ENCODE measurements at places on chromosomes 7 and 10.

DNA sequence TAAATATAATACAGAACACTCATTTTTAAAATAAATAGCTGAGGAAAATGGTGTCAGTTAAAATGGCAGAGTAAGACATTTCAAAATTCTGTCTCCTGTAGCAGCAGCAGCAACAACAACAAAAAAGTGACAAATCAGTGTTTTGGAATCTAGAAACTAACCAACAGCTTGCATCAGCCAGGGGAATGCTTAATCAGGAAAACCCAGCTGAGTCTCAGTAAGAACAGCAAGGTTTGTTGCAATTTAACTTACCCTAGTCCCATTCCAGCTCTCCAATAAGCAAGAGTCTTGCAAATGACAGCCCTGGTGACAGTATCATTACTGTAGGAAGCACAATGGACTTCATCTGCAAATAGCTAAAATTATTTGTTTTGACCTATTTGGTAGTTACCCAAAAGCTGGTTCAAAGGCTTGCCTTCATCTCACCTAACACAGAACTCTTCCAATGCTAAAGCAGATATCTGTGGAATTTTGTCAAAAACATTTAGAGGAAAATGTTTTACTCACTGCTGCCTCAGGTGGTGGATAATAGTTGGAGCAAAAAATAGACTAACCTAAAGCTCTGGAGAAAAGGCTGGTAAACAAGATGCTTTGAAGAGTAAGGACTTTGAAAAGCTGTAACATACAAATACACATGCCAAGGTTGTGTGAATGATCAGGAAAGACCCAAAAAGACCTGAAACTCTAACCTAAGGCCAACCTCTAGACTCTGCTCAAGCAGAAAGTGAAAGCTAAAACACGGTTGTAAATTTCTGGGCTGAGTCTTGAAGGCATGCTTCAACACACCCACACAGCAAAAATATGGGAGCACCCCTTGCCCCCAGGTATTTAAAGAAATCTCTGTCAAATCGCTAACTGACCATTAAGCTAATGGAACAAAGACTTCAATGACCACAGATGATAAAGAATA lies 9.9 kb upstream of the ARHGAP22 start:
- no peak for DNase-seq

GRCh38 chr7:158550394-158550700 lies 37.3 kb downstream of the PTPRN2 start:
- no peak for DNase-seq

DNA sequence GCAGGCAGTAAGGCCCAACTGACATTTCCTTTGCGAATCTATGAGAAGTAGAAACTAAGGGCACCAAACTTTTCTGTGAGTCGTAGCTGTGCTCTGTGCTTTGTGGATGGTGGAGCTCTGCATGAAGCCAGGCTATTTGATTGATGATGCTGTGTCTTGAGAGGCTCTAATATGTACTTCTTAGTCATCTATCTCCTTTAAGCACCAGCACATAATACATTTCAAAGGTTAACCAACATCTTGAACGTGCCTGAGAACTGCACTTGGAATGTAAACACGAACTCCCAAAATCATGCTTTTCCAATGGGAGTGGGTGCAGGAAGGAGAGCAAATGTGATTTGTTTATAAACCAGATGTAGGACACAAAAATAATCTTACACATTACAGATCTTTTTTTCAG lies 411.6 kb downstream of the PARD3 start:
- DNase-seq, result no peak

DNA sequence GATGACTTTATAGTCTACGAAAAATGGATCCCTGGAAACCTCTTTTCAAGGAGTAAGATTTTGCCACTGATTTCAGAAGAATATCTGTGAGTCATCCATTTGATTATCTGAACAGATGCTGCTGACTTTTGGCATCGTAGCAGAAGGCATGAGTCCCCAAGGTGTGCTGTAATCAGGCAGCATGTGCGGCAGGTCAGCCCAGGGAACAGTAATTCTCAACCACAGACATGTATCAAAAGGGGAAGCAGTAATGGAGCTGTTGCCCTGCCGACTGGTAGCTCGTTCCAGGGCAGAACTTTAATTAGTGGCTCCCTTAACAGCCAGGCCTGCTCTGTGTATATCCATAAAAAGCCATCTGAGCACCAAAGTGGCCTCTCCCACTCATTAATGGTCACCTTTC lies 5.7 kb upstream of the VWC2 start:
- no peak for DNase-seq

GRCh38 chr7:10703059-10703458 lies 270.6 kb upstream of the PHF14 start:
- no peak for DNase-seq

- no peak for DNase-seq
Measured at GRCh38 chr7:19984231-19984632, 210.8 kb upstream of the TMEM196 start.

- DNase-seq, result no peak
Measured at GRCh38 chr7:93047514-93048099, 70.2 kb downstream of the SAMD9 start.

DNA sequence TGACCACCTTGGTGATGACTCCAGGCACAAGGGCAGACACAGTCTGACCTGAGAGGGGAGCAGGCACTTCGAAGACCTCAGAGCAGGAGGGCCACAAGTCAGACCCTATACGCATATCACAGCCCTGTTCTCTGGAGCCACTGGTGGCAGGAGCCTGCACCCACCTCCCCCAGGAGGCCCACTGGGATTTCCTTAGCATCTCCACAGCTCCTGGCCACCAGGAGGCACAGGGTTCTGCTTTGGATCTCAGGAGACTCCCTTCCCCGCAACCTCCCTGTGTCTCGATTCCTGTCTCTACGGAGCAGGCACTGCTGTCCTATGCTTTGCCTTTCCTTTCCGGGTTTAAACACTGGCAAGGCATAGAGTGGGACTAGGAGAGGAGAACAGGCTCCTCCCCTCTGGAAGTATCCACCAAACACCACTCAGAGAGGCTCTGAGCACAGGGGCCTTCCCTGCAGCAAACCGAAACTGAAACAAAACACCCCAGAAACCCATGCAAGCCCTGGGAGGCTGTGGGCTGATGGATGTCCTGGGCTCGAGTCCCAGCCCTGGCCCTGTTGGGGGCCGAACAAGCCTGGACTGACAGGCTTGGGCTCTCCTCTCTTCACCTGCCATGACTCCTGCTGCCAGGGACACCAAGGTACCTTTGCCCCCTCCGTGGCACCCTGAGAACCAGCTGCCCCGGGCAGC lies 166.3 kb downstream of the NEURL1 start:
- peak; percentile 28 for DNase-seq

GRCh38 chr7:28091190-28091589 lies 89.4 kb downstream of the JAZF1 start:
- no peak for DNase-seq

DNA sequence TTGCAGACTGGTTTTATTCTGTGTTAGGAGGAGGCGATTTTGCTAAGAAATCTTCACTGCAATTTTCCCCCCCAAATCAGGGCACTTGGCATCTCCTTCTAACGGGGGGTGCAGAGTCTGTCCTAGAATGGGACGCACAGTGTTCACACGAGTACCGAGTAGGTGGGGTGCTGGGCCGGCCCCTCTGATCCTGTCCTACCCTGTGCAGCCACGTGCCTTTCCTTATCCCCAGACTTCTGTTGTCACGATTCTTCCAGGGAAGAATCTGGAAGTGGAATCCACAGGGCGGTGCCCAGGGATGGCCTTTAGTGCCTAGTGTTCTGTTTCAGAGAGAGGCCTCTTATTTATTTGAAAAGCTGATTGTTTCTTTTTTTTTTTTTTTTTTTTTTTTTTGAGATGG lies 16.4 kb downstream of the CUX1 start:
- DNase-seq, result no peak

DNA sequence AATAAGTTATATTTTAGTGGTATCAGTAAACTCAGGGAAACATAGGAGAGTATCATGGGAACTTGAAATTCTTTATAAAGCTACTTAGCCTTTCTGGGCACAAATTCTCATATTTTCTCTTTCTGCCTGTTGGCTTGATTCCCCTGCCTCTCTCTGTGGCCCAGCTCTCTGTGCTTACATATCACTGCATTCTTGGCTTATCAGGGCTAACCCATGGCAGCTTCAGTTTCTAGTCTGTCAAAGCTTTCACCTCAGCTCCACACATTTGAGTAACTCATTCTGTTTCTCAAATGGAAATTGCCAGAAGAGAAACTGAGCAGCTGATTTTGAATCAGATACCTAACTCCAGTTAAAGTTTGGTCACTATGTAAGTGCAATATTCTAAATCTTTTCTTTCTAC lies 713.1 kb downstream of the DNAJB9 start:
- no peak for DNase-seq

- no peak for DNase-seq
Measured at GRCh38 chr7:37104822-37105518, 343.7 kb downstream of the ELMO1 start.

GRCh38 chr7:98687111-98687751 lies 70.1 kb downstream of the NPTX2 start:
- no peak for DNase-seq

DNA sequence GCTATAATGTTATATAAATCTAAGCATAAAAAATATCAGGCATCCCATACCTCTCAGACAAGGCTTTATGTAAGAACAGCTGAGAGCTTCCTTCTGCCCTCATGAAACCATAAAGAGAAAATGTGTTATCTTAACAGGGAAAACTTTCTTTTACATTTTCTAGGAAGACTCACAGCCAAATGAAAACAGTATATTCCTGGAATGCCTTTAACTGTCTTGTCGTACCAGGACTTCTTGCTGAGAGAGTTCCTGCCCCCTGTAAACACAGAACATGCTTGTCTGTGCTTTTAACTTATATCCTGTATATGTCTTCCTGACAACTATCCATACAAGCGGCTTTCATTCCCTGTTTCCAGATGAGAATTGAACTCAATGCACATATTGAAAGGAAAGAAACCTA lies 64.8 kb upstream of the AHR start:
- no peak for DNase-seq

GRCh38 chr7:119007236-119007635 lies 782.7 kb downstream of the ANKRD7 start:
- no peak for DNase-seq

- no peak for DNase-seq
Measured at GRCh38 chr7:79786187-79786586, 332.7 kb upstream of the MAGI2 start.

DNA sequence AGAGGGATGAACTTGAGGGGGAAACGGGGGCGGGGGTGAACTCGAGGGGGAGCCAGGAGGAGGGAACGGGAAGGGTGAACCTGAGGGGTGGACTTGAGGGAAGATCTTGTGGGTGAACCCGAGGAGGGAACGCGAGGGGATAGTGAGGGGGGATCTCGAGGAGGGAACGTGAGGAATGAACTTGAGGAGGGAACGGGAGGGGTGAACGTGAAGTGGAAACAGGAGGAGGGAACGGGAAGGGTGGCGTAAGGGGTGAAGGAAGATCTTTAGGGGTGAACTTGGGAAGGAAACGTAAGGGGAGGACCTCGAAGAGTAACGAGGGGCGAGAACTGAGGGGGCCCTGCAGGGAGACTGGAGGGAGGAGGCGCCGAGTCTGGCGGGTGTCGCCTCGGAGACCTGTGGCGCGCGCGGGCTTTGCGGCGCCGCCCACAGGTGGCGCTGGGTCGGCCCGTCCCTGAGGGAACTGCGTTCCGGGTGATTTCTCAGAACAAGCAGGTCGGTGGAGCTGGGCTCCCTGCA lies 651 bp downstream of the MYO3A start:
- DNase-seq, result no peak

DNA sequence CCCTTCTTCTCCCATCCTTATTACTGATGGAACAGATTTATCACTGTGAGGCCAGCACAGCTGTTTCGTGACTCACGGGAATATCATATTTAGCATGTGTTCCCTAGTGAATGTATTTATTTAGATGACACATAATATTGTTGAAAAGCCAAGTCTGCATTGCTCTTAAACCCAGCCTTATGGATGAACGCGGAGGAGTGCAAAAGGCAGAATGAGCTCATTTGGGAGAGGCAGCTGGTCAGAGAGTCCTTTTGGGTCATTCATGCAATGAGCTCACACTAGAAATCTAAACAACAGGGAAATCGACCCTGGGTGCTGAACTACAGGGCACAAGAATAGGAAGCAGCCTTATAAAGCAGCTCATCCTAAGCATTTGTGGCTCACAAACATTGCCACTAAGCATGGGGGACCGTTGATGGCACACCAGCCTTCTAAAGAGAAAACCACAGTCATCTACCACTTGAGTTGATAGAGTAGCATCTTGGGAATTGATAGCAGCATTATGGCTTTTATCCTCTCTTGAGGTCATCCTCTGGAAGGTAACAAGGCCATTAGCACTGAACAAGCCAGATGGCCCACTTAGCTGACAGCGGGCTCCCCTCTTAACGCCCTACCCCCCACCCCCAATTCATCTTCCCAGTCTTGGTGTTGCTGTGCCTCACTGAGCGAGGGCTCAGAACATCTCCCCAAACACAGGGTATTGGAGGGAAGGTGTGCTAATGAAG lies 32.9 kb upstream of the SDK1 start:
- DNase-seq, result no peak

GRCh38 chr7:44505595-44505994 lies 15.1 kb upstream of the NUDCD3 start:
- no peak for DNase-seq

- no peak for DNase-seq
Measured at GRCh38 chr10:78415111-78415510, 381.4 kb downstream of the RPS24 start.

DNA sequence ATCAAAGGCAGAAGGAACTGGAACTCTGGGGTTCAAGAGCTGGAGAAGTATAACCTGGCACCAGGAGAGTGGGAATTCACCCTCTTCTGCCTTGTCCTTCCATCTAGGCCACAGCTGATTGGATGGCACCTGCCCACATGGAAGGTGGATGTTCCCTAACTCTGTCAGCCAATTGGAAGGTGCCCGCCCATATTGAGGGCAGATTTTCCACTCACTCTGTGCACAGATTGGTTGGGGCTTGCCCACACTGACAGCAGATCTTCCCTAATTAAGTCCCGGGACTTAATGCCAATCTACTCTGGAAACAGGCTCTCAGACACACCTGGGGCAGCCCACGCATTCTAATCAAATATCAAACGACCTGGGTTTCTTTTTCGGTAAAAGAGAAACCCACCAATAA lies 1142.3 kb upstream of the CELF2 start:
- DNase-seq, result no peak

GRCh38 chr10:86642499-86642898 lies 11.8 kb upstream of the OPN4 start:
- no peak for DNase-seq

- no peak for DNase-seq
Measured at GRCh38 chr7:100882201-100882600, 7.3 kb downstream of the SRRT start.

GRCh38 chr10:30166929-30167328 lies 107.5 kb upstream of the JCAD start:
- no peak for DNase-seq

DNA sequence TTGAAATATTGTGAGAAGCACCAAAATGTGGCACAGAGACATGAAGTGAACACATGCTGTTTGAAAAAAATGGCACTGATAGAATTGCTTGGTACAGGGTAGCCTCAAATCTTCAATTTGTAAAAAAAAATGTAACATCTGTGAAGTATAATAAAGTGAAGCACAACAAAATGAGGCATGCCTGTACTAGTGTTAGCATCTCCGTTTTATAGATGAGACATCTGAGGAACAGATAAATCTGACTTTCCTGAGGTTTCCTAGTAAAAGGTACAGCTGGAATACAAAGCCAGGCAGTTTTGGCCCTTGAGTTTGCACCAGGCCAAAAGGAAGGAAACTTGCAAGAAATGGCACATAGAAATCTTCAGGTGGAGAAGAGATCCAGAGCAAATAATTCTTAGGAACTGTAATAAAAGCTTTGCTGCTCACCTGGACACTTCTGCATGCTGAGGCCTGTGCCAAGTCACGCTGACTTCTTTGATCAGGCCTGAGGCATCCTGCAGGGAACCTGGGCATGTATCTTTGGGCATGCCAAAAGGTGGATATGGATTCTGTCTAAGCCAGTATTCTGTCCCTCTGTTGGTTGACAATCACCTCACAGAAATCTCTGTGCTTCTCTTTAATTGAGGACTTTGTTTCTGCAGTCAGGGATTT lies 251.5 kb upstream of the PLPP4 start:
- DNase-seq, result no peak
